ENCODE measurements at places on chromosomes 12 and 14.

GRCh38 chr14:73645248-73645610 is 443 bp downstream of the DNAL1 start:
- DNase-seq: no peak

DNA sequence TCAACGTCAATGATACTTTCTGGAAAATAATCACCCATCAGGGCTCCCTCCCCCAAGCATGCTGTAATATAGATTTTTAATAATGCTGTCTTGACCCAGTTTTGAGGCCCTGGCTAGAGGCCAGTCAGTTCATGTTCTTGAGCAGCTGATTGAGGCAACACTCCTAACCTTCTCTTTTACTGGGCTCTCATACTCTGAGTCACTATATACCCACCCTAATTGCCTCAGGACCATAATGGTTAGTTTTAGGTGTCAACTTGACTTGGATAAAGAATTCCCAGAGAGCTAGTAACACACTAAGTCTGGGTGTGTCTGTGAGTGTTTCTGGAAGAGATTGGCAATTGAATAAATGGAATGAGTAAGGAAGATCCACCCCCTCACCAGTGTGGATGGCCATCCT is 527.0 kb upstream of the ATP2B1 start:
- no peak for DNase-seq

DNA sequence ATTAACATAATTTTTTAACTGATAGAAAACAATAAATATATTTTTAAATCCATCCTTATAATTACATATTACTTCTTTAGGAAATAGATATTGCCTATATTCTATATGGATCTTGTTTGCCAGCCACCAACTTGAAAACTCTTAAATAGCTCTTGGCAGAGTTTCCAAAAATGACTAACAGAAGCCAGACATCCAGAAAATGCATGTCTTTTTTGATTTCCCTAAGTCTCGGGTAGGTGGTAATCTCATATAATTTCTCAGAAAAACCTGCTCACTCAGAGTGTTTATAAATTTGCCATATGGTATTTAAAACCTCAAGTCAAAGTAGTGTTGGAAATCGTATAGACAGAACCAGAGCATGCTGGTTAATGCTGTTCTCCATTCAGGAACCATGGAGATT is 360.4 kb upstream of the FOXG1 start:
- DNase-seq: no peak

- DNase-seq: no peak
Measured at GRCh38 chr14:98958048-98958631, 313.9 kb downstream of the BCL11B start.

GRCh38 chr14:90053044-90053443 is 8.8 kb upstream of the KCNK13 start:
- no peak for DNase-seq

DNA sequence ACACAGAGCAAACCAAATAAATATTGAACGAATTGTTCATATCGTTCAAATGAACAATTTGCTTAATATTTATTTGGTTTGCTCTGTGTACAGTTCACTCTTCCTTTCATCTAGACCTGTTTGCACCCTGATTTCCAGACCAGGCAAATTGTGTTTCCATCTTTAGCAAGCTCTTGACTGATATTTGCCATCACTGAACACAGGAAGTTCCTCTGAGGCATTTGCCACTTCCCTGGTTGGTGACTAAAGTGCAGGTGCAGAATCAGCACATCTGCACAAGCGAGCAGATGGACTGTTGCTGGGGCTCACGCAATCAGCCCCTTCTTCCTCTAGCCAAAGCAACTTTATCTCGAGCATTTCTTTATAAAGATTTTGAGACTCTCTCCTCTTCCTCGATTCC is 112.9 kb downstream of the DAAM1 start:
- peak; percentile 21 for DNase-seq

- DNase-seq: no peak
Measured at GRCh38 chr12:109218996-109219395, 90.1 kb downstream of the FOXN4 start.

All from CD4-positive, alpha-beta T cell treated with Interleukin-15 for 1 hour (primary cell).